T1000 (cell line): ENCODE measurements at places on chromosomes 16 and 17.

GRCh38 chr17:67526700-67527099 lies 149.6 kb downstream of the PITPNC1 start:
- no peak for DNase-seq

DNA sequence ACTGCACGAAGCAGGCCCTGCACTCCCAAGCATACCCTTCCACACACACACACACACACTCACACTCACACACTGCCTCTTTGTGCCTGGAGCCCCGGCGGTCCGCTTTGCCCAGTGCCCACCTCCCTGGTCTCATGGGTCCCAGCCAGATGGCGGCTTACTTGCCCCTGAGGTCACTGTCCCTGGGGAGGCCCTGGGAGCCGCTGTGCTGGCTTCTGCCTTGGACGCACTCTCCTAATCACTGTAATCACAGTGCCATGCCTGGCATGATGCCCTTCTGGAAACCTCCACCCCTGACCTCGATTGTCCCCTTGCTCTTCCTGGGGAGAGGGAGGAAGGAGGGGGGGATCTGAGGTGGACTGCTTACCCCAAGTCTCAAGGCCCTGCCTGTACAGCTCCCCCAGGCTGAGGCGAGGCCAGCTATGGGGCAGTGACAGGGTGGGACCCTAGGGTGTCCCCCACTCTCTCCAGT lies 36.0 kb downstream of the ARHGAP23 start:
- DNase-seq, result peak; percentile 27

GRCh38 chr17:38922538-38923297 lies 2.7 kb upstream of the LASP1NB start:
- no peak for DNase-seq

- peak; percentile 49 for DNase-seq
These were observed 32.6 kb upstream of the TAC4 start for GRCh38 chr17:49880291-49881053.

- no peak for DNase-seq
These were observed 47.7 kb upstream of the ZNF750 start for GRCh38 chr17:82887255-82888164.

DNA sequence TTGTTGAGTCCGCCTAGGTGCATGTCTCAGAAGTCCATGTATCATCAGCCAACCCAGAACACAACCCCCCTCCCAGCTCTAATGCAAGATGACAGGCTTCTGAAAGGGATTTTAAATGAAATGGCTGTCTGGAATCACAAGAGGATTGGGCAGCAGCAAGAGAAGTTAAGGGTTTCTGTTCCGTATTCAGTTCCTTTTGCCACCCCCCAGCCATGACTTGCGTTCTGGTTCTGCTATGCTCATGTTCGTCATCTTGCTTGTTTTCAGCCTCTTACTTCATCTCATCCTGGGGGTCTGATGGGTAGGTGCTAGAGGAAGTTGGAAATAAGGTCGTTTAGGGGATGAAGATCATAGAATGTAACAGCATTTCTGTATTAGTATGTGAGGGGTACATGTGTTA lies 12.0 kb downstream of the MINK1 start:
- DNase-seq, result no peak

- DNase-seq, result no peak
These were observed 40.7 kb downstream of the TMEM186 start for GRCh38 chr16:8756755-8757154.

GRCh38 chr16:2819939-2820835 lies 3.1 kb downstream of the PRSS21 start:
- DNase-seq, result no peak

- no peak for DNase-seq
These were observed 470 bp upstream of the CDK3 start for GRCh38 chr17:76000016-76000754.

- peak; percentile 58 for DNase-seq
These were observed 24.4 kb downstream of the SREBF1 start for GRCh38 chr17:17812211-17813054.

GRCh38 chr16:78852081-78852635 lies 748.4 kb downstream of the MAF start:
- DNase-seq, result no peak

DNA sequence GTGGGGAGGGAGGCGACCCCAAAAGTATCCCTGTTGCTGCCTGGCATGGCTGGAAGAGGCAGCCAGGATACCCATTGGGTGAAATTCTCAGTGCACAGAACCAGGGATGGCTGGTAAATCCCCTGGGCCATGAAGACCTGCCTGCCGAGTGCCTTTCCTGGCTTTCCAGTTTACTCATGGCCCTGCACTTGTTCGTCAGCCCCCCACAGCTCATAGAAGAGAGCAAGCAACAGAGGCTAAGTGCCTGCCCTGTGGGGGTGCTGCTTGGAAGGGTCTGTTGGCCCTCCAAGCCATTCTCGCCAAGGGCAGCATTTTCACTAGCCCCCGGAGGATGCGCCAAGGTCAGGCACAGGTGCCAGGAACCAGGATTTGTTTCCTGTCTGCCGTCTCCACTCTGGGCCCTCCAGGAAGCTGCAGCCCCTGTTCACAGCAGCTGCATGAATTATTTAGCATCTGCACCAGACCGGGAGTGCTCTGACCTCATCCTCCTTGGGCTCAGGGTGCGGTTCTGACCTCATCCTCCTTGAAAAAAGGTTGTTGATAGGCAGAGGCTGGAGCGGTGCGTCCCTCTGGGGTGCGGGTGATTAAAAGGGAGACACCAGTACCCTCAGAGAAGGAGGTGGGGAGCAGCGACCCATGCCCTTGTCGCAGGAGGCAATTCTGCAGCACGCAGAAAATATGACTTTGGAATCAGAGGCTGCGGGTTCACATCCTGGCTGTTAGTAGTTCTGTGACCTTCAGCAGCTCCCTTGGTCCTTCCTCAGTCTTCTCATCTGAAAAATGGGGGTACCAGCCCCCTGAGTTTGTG lies 14.2 kb upstream of the CD300A start:
- DNase-seq, result no peak

- no peak for DNase-seq
These were observed 41.0 kb upstream of the MSI2 start for GRCh38 chr17:57215317-57215716.

- DNase-seq, result peak; percentile 81
These were observed 2.4 kb upstream of the TBX2 start for GRCh38 chr17:61397086-61397842.

GRCh38 chr17:60745544-60745943 lies 67.9 kb downstream of the BCAS3 start:
- no peak for DNase-seq

DNA sequence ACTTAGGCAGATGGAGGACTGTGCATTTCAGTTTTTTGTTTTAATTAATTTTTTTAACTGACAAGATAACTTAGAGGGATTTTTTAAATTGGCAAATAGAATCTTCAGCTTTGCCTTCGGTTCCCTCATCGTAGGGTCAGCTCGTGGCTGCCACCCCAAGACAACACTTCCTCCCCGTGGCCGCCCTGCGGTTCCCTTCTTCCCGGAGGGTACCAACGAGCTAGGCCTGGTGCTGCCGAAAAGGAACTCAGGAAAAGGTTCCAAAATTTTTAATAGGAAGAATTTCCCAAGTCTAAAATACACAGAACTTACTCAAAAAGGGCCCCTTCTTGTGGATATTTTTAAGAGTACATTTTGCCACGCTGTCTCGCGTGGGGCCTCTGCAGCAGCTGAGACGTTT lies 210.4 kb upstream of the CHMP6 start:
- DNase-seq, result no peak

DNA sequence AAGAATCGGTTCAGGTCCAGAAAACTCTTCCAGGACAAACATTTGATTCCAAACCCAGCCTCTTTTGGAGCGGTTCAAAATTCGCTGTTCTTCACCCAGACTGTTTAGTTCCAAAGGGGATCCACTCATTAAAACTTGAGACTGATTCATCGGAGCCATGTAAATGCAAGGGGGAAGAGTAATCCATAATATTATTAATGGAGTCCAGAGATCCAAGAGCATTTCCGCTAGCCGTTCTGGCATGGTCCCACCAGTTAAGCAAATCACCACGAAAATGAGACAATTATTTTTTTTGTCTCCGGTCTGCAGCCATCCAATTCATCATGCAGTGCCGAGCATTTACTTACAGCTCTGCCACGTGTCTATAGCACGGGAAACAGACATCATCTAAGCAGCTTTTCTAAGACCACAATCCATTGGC lies 15.1 kb downstream of the CDH8 start:
- no peak for DNase-seq

- no peak for DNase-seq
These were observed 5.5 kb downstream of the TMEM204 start for GRCh38 chr16:1538804-1539520.

DNA sequence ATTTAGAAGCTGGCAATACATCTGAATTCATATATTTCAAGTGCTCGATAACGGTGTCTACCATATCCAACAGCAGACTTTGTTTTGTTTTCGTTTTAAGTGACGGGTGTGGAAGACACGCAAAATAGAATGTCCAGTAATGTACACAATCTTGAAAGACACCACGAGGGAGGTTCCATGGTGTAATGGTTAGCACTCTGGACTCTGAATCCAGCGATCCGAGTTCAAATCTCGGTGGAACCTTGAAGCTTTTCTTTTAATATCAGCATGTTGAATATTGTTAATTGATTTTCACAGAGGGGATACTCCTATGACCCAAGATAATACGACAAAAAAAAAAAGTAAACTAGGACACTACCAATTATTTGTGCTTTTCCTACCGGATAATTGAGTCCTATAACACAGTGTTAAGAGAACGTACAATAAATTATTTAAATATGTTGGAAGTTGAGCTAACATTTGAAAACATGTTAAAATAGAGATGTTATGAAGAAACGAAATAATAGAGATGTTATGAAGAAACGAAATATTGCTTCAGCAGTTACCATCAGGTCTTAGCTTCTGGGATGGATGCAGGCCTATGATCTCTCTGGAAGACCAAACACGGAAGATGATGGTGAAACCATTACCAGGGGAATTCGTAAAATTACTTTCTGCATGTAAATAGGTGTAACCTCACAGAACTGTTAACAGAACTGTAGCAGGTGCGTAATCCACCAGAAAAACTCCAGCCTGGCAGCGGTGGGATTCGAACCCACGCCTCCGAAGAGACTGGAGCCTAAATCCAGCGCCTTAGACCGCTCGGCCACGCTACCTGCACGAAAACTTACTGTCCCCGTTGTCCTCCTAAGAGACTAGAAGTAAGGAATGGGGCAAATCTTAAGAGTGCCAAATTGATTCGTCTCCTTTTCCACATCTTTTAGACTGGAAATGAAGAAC lies 1.5 kb upstream of the ALOXE3 start:
- peak; percentile 85 for DNase-seq

DNA sequence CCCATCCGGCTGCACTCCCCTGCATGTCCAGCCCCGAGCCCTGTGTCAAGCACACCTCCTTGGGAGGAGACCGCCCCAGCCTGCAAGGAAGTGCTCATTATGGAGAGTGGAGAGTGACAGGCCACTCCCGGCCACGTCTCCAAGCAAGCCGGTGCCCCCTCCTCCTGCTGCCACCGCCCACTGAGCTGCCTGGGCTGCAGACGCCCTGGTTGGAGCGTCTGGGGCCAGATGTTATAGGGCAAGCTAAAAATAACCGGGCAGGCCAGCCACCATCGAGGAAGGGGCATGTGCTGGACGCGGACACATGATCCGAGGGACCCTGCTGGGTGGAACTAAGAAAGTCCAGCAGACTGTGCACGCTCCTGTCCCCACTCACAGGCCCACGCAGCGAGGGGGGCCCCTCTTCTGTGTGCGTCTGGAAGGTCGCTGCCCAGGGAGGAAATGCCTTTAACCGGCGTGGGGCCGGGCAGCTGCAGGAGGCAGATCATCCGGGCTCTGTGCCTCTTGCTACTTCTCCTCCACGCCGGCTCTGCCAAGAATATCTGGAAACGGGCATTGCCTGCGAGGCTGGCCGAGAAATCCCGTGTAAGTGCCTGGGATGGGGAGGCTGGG lies at the start of gene WFDC1:
Gene WFDC1 (plus strand): TSS at position 348 of the 612 bp plus-strand sequence. CDS start 94 bp downstream, at position 442.
- no peak for DNase-seq

GRCh38 chr17:22463110-22463850 lies 771.0 kb downstream of the KCNJ18 start:
- DNase-seq, result no peak

DNA sequence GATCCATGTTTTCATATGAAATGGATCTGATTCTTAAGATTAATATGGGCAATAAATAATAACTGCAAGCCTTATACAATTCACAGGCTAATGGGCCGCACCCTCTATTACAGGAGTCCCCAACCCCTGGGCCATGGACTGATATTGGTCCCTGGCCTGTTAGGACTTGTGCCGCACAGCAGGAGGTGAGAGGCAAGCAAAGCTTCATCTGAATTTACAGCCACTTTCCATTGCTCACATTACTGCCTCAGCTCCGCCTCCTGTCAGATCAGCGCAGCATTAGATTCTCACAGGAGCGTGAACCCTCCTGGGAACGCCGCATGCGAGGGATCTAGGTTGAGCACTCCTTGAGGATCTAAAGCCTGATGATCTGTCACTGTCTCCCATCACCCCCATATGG lies 26.8 kb downstream of the METTL16 start:
- no peak for DNase-seq

DNA sequence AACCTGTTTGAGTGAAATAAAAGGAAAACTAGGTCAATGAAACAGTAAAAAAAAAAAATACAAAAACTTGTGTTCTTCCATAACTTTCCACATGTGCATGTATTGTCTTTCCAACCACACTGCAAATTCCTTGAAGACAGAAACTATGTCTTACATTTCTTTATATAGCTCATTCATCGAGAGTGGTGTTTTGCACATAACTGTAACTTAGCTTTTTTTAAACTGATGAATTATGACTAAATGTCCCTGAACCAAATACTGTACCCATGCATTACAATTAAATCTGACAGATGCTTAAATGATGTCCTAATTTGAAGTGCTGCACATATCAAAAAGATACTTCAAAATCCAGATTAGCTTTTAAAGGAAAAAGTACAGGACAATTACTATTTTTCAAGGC lies 50.1 kb downstream of the BRIP1 start:
- DNase-seq, result no peak

GRCh38 chr16:69830534-69831211 lies 68.5 kb downstream of the WWP2 start:
- DNase-seq, result no peak

DNA sequence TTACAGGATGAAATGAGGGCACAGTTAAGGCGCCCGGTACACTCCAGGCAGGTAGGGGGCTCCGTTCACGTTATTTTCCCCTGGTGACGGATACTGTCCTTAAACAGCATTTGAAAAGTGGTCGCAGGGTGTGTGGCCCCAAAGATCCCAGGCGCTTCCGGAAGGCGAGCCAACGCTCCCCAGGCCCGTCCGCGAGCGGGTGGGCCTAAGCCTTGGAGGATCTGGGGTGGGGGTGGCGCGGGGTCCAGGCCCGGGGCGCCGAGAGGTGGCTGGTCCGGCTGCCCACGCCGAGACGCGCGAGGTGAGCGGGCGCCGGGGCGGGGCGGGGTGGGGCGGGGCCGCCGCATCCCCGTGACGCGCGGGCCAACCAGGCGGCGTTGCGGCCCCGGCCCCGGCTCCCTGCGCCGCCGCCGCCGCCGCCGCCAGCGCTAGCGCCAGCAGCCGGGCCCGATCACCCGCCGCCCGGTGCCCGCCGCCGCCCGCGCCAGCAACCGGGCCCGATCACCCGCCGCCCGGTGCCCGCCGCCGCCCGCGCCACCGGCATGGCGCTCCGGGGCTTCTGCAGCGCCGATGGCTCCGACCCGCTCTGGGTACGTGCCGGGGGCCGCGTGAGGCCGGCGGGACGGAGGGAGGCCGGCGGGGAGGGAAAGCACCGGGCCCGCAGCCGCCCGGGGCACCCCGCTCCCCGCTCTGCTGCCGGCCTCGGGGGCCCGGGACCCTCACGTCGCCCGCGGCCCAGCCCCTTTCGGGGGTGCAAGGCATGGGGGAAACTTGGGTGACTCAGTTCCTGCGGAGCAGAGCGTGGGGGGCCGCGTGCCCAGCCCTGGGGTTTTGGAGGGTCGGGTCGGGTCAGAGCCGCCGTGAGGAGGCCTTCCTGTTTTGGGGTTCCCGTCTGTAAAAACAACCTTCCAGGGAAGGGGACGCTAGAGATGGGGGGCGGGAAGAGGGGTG lies at the start of gene ABCC1:
Gene ABCC1 (plus strand): TSS at position 407 of the 951 bp plus-strand sequence. CDS start 136 bp downstream, at position 543.
- no peak for DNase-seq
